ENCODE measurements at places on chromosomes 2 and 18.

DNA sequence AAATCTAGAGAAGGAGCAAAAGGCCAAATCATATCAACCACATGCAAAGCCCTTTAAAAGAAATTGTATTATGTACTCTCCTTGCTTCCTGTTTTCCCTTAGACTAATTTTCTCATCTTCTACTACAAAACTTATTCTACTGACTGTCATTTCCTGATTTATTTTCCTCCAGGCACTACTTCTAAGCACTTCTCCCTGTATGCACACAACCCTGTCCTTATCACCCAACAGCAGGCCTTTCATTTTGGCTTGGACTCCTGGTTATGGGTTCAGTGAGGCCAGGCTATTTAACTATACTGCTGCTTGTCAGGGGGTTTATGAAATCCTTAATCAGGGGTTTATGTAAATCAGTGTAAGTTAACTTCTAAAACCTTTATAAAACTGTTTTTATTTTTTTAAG lies 205.1 kb upstream of the FAM98A start:
- DNase-seq: no peak

- no peak for DNase-seq
Observed at GRCh38 chr2:18373664-18374063, 186.8 kb downstream of the RDH14 start.

- peak; percentile 93 for DNase-seq
Observed at GRCh38 chr2:96157649-96158553, 12.7 kb upstream of the DUSP2 start.

GRCh38 chr18:51561821-51562220 lies 364.3 kb upstream of the MEX3C start:
- no peak for DNase-seq

DNA sequence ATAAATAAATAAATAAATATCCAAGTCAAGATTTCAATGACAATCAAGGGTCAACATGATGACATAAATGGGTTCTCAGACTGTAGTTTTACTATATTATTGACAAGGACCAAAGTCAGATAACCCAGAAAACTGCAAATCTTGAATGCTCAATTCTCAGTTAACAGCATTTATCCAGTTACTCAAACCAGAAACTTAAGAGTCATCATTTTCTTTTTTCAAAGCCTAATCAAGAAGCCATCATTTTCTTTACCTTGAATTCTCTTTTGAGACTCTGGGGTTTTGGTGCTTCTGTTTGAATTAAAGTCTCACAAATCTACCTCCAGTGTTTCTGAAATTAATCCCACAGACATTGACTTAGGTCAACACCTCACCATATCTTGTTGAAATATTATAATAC lies 14.1 kb downstream of the TRMT61B start:
- DNase-seq: no peak

- DNase-seq: no peak
Observed at GRCh38 chr18:43886341-43886740, 609.1 kb upstream of the SYT4 start.

DNA sequence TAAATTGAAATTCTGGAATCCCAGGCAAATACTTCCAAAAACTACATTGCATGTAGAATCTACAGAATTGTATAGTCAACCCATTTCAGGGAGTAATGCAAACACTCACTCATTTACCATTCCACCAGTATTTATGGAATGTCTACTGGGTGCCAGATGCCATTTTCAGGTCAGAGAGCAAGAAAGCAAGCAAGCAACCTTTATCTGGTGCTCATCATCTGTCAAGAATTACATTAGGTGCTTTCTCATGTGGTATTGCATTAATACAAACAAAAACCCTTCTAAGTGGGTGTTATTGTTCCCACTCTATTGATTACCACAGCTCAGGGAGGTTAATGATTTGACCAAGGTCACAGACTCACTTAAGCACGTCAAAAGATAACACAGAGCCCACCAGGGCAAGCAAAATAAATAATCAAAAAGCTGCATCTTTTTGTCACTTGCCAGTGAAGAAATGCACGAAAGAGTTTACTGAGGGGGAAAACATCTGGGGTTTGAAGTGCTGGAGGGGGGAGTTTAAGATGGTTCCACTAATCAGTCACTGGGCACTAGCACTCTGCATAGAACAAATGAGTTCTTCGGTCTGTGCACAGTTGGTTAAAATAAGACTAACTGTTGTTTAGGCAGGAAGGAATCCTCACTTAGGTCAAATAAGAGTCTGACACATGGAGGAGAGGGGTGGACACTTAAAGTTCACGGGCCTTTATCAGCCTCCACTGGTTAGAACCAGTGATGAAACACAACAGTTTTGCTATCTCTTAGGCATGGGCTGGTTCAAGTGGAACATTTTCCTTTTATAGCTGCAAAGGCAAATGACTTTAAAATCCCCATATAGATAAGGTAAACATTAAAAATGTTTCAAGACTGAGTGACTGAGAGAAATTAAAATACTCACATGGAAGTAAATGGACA lies 208.8 kb downstream of the CDH2 start:
- no peak for DNase-seq

- no peak for DNase-seq
Observed at GRCh38 chr2:101135412-101136296, 15.5 kb downstream of the TBC1D8 start.

DNA sequence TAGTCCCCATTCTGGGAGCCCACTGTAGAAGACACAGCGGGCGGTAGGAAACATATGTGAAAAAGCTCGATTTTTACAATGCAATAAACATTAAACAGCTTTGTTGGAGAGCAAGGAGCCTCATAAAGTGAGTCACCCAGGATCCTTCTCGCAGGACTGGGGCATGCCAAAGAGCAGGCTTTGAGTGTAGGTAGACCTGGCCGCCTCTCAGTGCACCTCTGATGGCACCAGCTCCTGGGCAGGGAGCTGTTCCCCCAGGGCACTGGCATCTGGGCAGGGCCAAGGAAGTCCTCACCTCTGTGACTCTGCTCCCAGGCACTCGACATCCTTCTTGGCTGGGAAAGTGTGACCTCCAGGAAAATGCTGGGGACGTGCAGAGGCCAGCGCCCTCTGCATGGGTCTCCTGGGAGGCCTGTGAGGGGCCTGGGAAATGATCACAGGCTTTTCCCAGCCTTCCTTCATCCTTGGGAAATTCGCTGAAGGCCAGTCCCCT lies 94.2 kb downstream of the POLR1A start:
- DNase-seq: no peak

GRCh38 chr2:162433491-162433890 lies 89.6 kb downstream of the GCA start:
- no peak for DNase-seq

- DNase-seq: no peak
Observed at GRCh38 chr2:113282747-113283533, 4.2 kb upstream of the PAX8 start.

GRCh38 chr18:63895190-63895589 lies 7.7 kb downstream of the SERPINB2 start:
- no peak for DNase-seq

DNA sequence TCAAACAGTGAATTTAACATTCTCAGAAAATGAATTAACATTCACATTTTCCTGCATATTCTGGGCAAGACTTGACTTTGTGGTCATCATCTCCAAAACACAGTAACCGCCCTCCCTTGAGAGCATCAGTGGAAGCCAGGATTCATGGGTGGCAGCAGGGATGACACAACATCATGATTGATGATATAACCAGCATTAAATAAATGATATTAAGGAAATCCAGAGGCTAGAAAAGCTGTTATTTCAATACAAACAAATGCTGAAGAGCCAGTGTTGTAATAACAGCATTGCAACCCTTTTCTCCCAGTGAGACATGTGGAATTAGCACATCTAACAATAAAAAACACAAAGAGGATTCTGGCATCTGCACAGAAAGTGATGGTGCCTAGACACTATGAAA lies 41.1 kb downstream of the CDC42EP3 start:
- no peak for DNase-seq

GRCh38 chr18:13409997-13410396 lies 191.4 kb downstream of the LDLRAD4 start:
- DNase-seq: no peak

DNA sequence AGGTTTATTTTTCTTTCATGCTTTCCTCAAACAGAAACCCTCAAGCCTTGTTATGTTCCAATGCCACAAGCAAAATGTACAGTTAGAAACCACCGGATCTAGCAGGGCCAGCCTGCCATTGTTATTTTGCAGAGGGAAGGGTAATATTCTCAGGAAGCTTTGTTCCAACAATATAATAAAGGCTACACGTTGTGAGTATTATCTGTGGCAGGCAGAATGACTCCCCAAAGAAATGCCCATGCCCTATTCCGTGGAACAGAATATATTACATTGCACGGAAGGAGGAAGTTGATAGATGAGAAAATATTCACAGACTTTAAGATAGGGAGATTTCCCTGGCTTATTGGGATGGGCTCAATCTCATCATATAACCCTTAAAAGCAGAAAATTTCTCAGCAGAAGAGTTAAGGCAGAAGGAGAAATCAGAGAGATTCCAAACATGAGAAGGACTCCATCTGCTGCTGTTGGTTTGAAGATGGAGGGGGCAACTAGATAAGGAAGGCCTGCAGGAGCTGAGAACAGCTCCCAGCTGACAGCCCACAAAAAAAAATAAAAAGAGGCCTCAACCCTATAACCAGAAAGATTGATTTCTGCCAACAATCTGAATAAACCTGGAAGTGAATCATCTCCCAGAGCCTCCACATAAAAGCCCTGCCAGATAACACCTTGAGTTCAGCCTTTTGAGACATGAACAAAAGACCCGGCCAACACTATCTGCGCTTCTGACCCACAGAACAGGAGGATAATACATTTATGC lies 466.6 kb downstream of the LPIN1 start:
- DNase-seq: peak; percentile 10

DNA sequence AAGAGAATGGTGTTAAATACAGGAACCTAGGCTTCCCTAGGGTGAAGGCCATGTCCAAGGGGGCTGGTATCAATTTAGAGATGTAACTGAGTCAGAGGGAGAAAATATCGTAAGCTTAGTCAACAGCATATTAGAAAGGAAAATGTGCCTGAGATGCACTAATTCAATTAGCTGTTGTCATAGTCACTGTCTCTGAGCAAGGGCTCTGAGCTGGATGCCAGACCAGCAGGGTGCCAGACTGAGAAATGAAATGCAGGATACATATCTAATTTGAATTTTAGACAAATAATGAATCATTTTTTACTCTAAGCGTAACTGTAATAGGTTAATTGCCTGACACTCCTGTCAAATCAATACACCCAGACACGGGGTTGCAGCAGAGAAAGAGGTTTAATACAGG lies 11.4 kb upstream of the SLC35F6 start:
- DNase-seq: no peak

DNA sequence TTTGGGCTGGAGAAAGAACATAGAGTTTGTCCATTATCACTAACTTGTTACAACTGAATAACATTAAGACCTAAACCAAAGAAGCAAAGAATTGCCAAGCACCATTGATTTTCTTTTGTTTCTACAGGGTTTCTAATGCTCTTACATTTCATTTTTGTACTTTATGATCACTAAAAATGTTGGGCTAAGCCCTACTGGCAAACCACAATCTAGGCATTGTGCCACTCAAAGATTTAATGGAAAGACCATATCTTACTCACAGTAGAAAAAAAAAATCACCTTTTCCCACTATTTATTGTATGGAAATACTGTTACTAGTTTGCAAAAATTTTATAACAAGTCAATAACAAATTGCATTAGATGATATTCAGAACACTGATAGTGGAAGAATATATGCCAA lies 447.4 kb upstream of the PKDCC start:
- no peak for DNase-seq

GRCh38 chr2:29606104-29607037 lies 315.0 kb downstream of the ALK start:
- DNase-seq: no peak

DNA sequence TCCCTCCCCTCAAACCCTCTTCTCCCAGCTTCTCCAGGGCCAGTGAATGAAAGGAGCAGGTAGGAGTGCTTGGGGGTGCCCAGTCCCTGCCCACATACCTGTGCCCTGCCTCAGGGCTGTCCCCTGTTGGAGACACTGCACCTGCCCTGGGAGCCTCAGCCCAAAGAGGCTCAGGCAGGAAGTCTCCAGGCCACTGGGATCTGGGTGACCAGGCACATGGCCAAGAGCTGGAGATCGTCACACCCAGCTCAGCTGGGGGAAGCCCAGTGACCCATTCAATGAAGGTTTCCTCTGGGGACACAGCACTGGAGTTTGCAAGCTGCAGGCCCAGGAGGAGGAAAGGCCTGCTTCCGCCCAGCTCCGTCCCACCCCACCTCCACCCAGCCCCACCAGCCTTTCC lies 156.4 kb downstream of the ZFP36L2 start:
- DNase-seq: no peak

- DNase-seq: no peak
Observed at GRCh38 chr2:47040651-47041050, 114.5 kb downstream of the STPG4 start.
